ENCODE measurements at places on chromosomes 13 and 19.

DNA sequence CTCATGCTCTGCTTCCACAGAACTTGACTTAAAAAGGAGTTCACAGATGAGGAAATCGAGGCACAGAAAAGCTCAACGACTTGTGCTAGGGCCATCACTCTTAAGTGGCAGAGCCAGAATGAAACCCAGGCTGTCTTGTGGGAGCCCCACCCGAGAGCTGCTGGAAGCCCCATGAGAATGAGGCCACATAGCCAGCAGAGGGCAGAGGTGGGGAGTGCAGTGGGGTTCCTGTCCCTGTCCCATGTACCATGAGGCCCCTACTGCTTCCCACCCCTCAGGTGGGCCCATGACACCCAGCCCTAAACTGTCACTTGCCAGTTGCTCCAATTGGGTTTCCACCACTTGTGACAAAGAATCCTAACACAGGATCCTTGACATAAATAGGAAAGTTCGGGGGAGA lies 175.9 kb downstream of the IRS2 start:
- DNase-seq, result peak; percentile 29

GRCh38 chr13:45896285-45896684 lies 44.7 kb upstream of the SIAH3 start:
- no peak for DNase-seq

DNA sequence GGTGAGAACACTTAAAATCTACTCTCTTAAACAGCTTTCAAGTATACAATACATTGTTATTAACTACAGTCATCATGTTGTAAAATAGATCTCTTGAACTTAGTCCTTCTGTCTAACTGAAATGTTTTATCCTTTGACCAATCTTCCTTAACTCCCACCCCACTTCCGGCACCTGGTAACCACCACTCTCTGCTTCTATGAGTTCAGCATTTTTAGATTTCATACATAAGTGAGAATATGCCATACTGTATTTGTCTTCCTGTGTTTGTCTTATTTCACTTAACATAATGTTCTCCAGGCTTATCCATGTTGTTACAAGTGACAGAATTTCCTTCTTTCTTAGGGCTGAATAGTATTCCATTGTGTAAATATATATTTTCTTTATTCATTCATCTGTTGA lies 144.1 kb upstream of the TRPC4 start:
- no peak for DNase-seq

DNA sequence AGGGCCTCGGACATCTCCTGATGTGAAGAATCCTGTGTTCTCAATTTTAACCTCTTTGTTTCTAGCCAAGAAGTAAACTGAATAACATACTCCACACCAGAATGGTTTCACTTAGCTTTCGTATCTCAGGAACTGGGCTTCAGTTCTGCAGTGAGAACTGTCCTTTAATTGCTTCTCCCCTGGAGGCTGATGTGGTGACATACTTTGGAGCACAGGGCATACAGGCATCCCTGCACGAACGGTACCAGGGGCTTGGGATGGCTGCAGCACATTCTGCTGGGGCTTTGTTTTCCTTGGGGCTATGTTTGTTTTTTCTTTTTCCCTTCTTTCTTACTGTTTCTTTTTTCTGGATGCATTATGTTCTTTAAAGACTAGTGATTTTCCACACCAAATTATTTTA lies 230.5 kb downstream of the TM9SF2 start:
- DNase-seq, result no peak

- no peak for DNase-seq
Measured at GRCh38 chr19:16022681-16023080, 53.6 kb upstream of the TPM4 start.

DNA sequence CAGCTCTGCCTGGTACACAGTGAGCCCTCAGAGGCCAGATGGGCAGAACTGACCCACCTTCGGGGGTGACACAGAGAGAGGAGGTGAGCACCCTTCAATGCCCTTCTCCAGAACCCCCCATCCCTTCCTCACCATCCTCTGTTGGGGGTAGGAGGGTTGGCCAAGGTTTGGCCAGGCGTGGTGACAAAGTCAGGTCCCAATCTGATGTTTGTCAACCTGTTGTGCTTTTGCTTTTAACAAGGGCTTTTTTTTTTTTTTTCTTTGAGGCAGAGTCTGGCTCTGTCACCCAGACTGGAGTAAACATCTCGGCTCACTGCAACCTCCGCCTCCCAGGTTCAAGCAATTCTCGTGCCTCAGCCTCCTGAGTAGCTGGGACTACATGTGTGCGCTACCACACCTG lies 7.3 kb downstream of the PTGIR start:
- no peak for DNase-seq

- no peak for DNase-seq
Measured at GRCh38 chr19:35357867-35358573, at the start of gene FFAR3. Gene FFAR3, plus strand, starts transcription at chr19:35358460. Its CDS starts 431 bp downstream, at chr19:35358891.

DNA sequence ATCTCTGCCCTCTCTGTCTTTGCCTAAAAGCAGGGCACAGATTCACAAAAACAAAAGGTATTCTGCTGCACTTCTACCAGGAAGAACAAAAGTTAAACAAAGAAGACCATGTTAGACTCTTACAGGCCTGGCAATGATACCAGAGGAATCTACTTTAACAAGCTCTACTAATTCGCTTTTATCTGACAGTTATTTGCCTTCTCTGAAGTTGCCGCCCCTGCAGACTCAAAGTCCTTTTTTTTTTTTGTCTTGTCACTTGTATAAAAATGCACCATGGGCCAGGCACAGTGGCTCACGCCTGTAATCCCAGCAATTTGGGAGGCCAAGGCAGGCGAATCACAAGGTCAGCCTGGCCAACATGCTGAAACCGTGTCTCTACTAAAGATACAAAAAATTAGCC lies 176.5 kb upstream of the UBL3 start:
- DNase-seq, result no peak

GRCh38 chr13:76943646-76944045 lies 4.7 kb upstream of the ACOD1 start:
- DNase-seq, result no peak

DNA sequence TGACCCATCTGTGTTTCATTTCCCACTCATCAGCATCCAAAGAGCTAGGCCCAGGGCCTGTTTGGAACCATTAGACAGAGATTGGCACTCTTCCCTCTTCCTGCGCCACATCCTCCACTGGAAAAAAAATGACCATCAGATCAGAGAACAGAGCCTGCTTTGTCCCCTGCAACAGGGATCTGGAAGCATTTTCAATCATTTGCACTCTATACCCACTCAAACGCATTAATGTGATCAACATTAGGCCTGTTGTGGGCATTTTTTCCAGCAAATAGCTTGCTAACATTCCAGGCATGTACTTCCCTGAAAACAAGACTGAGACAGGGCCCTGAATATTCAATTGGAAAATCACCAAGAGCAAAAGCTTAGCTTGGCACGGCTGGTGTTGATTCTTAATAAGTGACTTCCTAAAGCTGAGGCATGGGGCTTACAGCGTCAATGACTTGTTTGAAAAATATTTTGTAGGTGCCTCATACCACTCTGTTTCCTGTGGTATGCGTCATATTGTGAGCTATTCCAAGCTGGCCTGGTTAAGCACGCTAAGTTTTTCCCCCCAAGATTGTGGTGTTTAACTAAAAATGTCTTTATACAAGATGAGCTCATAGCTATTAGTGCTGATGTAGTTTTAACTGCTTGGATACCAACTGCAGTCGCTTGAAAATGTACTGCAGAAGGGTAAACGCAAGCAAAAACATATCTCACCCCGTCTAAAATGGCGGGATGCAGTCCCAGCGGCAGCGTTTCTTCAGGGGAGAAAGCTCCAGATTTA lies 404.4 kb downstream of the SPRY2 start:
- no peak for DNase-seq

GRCh38 chr19:4007836-4008539 lies 452 bp downstream of the PIAS4 start:
- no peak for DNase-seq

DNA sequence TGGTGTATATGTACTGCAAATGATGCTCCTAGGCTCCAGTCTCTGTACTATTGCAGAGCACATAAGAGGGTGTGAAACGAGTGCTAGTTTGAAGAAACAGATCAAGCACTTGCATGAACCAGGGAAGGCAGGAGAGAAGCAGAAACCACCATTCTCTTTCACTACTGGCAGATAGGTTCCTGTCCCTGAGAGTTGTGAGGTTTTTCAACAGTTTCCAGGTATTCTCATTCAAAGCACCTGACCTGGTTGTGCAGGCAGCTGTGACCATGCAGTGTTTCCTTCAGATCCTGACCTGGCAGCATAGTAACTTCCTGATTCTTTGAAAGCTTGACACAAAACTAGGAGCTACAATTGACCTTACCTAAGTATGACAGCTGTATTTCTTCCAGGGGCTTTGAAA lies 164.9 kb downstream of the UFM1 start:
- DNase-seq, result no peak

DNA sequence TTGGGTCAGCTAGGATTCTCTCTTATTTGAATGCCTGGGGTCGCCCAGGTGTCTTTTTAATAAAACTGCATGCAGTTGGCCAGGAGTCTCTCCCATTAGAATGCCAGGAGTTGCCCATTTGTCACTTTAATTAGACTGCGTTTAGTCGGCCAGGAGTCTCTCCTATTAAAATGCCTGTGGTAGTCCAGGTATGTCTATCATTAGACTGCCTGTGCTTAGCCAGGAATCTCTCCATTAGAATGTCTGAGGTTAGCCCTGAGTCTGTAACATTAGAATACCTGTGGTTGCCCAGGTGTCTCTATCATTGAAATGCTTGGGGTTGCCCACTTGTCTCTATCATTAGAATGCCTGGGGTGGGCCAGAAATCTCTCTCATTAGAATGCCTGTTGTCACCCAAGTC lies 1470.9 kb downstream of the UQCRFS1 start:
- no peak for DNase-seq

GRCh38 chr13:101875091-101875490 lies 422.6 kb downstream of the ITGBL1 start:
- no peak for DNase-seq

- peak; percentile 12 for DNase-seq
Measured at GRCh38 chr13:113275387-113275786, 21.7 kb upstream of the LAMP1 start.

DNA sequence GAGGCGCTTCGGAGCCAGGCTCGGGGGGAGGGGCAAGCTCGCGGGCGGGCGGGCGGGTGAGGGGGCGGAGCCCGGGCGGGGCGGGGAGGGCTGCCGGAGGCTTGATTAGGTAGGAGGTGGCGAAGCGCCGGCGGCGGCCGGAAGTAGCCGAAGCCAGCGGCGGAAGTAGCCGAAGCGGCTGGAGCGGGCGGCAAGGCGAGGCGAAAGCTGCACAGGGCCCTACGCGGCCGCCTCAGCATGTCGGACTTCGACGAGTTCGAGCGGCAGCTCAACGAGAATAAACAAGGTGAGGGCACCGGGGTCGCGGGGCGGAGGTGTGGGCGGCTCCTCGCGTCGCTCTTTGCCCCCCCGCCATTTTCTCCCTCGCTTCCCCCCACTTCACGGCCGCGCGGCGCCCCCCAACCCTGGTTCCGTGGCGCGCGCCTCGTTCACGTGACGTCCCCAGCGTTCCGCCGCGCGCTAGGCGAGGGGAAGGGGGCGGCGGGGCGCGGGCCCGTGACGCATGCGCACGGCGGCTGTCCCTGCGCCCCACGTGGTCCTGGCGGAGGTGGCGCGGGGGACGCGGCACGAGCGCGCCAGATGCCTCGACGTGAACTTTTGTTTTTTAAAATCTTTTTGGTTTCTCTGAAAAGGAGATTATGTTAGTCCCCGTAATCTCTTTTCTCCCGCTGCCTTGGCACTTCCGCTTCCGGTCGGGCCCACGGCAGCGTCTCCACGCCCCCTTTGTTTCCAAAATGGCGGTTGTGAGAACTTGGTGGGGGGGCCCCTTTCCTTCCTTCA lies at the start of gene U2AF2:
U2AF2 (plus strand) TSS at position 168 of the 780 bp plus-strand sequence; CDS start at position 238, 70 bp downstream.
- peak; percentile 97 for DNase-seq

DNA sequence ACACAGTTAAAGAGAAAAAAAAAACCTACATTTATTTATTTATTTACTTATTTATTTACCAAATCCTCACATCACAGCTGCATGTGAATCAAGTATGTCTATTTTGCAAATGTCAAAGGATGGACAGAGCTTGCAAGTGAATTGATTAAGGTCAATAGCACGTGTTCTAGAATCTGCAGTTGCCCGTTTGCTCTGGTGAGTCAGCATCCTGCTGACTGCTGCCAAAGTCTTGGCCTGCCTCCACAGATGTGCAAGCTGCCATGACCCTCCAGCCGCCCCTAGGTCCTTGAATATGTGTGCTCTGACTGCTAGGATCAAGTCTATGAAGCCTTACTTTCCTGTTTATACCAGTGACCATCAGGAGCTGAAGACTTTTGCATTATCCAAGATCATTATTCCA lies 320.6 kb downstream of the GPC5 start:
- DNase-seq, result no peak

DNA sequence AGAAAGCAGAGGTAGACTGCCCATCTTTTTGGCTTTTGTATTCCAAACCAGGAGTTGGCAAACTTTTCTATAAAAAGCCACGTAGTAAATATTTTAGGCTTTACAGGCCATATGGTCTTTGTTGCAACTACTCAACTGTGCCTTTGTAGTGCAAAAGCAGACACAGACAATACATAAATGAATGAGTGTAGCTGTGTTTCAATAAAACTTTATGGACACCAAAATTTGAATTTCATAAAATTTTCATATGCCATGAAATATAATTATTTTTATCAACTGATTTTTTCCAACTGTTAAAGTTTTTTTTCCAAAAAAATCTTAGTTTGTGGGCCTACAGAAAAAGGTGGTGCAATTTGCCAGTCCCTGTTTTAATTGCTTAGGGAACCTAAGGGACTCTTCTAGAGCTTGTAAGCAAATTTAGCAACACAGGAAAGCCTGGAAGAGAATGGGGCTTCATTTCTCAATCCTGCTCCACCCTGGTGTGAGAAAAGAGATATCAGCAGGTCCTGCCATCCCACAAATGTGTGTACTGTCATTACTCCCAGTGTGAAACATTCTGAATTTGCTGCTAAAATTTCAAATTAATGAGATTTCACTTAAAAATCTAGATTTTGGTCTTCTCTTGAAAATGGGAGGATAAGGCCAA lies 194.2 kb downstream of the RGCC start:
- no peak for DNase-seq

DNA sequence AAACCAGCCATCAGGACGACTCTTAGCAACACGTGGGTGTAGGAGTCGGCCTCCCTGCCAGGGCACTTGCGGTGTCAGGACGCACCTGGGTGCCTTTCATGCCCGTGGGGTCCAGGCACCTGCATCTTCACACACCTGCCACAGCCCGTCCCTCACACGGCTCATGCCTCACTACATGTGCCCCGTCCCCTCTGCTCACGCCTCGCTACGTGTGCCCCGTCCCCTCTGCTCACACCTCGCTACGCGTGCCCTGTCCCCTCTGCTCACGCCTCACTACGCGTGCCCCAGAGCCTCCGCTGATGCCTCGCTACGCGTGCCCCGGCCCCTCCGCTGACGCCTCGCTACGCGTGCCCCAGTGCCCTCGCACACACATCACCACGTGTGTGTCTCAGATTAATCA lies 58.0 kb upstream of the F7 start:
- DNase-seq, result no peak

DNA sequence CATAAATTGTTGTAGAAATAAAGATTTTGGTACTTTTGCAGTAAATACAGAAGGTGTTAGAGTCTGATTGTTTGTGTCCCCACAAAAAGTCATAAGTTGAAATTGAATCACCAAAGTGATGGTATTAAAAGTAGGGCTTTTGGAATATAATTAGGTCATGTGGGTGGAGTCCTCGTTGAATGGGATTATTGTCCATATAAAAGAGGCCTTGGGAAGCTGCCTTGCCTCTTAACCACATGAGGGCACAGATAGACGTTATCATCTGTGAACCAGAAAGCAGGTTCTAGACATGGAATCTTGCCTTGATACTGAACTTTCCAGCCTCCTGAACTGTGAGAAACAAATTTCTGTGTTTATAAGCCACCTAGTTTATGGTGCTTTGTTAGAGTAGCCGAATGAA lies 186.8 kb downstream of the PRR20E start:
- no peak for DNase-seq
